C1 segment of cervical spinal cord (tissue), 14 donors: ENCODE measurements at places on chromosomes 6 and 20.
A peak's percentile ranks its signal among the peaks of the same experiment; 100 is the strongest.

- DNase-seq, result no peak
These were observed 1.1 kb downstream of the CTSA start for GRCh38 chr20:45892049-45892825.

- DNase-seq, result no peak
These were observed 102.8 kb downstream of the MOXD1 start for GRCh38 chr6:132298344-132298949.

DNA sequence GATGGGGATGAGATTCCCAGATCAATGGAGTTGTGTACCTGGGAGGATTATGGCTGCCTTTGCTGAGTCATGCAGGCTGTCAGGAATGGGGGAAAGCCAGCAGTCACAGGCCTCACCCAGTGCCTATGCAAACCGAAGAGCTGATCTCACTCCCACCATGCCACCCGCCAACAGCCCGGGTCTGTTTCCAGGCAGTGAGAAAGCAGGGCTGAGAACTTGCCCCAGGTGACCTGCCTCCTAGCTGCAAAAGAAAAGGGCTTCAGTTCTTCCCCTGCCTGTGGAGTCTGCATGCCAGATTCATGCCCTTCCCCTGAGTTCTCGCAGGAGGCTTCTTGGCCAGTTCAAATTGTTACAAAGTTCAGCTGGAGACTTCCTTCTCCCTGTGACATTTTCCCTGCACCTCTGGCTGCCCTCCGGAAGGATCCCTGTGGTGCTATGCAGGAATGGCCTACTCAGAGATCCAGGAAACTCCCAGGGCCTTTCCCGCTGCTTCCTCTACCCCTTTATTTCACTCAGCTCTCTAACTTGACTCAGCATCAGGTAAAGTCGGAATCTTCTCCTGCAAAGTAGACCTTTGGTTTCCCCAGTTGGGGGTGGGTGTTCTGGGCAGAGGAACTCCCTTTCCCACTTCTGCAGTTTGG, 71.5 kb upstream of the B3GAT2 start:
- DNase-seq, result peak; percentile 66

DNA sequence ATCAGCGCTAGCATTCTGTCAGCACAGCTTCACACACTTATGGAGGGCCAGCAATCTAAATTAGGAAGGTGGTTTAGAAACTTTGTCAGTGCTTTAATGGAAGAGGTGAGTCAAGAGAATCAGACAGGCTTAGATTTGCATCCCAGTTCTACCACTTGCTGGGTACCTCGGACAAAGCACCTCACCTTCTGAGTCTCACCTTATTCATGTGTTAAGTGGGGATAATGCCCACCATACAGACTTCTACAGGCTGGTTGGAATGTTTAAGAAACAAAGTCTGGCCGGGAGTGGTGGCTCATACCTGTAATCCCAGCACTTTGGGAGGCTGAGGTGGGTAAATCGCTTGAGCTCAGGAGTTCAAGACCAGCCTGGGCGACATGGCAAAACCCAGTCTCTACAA, 12.2 kb upstream of the STK35 start:
- DNase-seq, result no peak

DNA sequence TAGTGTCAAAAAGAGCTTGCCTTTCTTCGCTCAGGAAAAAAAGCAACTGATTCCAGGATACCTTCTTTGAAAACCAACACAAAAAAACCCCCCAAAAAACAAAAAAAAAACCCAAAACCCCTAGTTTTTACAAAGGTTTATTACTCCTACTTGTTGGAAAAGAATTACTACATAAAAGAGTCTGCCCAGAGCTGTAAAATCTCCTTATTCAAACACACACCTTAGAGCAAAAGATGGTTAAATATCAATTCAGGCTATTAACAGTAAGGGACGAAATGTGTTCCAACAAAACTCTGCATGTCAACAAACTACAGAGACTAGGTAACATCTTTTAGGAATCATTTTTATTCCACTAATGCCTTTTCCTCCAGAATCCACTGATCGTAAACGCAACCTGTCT, 42.7 kb downstream of the BCAS1 start:
- DNase-seq, result no peak

GRCh38 chr20:45305262-45305661, 1.4 kb upstream of the RBPJL start:
- no peak for DNase-seq

DNA sequence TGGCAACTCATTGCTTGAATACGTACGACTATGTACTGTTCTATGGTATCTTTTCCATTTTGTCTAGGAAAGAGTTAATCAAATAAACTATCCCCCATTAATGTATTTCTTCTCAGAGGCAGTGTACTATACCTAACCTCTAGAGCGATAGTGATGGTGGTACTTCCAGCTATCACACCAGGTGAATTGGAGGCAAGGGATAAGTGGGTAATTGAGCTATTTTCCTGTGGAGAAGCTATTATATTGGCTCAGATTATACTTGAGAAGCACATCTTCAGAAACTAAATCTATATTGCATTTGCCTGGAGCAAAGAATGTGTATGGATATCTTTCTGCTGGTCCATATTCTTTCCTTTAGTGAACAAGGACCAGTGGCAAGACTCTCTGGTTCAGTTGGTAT, 430.7 kb upstream of the KHDRBS2 start:
- DNase-seq, result no peak

DNA sequence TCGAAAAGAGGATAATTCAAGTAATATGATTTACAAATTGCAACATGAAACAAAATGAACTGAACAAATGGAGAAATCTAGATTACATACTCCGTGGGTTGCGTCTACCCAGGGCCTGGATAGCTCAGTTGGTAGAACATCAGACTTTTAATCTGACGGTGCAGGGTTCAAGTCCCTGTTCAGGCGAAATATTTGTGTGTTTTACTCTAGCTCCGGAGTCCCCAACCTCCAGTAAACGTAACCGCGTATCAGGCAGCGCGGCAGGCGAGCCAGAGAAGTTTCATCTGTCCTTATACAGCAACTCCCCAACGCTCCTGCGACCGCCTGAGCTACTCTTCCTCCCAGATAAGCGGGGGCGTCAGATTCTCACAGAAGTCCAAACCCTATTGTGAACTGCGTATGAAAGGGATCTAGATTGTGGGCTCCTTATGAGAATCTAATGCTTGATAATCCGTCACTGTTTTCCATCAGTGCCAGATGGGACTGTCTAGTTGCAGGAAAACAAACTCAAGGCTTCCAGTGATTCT, 176.1 kb downstream of the TRIM27 start:
- no peak for DNase-seq

- DNase-seq, result no peak
These were observed 637 bp downstream of the UBR2 start for GRCh38 chr6:42564506-42564825.

DNA sequence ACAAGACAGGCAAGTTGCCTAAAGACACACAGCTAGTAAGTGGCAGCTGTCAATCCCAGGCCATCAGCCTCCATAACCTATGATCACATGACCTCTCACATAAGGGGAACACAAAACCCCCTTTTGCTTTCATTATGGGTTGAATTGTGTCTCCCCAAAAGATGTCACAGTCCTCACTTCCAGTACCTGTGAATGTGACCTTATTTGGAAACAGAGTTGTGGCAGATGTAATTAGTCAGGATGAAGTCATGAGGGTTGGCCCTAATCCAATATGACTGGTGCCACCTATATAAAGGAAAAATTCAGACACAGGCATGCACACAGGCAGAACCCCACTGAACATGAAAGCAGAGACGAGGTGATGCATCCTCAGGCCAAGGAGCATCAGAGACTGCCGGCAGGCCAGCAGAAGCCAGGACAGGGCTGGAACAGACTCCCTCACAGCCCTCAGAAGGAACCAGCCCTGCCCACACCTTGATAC, 33.6 kb downstream of the GFOD1 start:
- DNase-seq, result no peak

GRCh38 chr6:38354037-38354381, 285.7 kb downstream of the BTBD9 start:
- DNase-seq, result no peak

DNA sequence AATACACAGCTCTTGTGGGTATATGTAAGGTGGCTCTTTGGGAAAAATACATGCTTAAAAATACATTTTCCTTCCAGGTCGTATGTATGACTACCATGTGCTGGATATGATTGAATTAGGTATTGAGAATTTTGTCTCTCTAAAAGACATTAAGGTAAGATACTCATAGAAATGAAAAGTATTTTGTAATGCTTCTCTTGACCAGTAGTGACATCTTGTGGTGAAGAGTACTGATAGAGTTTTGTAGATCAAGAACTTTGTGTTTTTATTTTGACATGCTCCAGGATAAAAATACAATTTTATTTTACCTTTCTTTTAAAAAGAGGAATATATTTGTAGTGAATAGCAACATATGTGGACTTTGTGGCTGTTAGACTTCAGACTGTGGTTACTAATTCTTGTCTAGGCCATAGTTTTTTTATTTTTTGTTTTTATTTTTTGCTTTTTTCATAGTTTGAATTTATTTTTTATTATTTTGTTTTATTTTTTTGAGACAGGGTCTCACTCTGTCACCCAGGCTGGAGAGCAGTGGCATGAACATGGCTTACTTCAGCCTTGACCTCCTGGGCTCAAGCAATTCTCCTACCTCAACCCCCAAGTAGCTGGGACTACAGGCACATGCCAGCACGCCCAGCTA, 17.9 kb downstream of the RPF2 start:
- no peak for DNase-seq

- peak; percentile 52 for DNase-seq
These were observed 892 bp upstream of the DXO start for GRCh38 chr6:31972709-31973350.

- DNase-seq, result no peak
These were observed 23.8 kb downstream of the FOXC1 start for GRCh38 chr6:1633366-1634021.

DNA sequence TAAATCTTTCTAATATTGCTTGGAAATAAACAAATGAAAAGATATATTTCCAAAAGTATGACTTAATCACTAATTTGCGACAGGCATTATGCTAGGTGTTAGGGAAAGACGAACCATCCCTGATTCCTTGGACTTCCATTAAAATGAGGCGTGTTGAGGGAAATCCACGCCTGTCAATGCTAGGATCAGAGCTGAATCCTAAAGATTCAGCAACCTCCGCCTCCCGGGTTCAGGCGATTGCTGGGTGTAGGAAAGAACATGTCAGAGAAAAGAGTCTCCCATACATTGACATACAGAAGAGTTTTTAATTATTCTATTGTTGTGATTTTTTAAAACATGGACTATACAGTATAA, 16.8 kb upstream of the PRSS16 start:
- no peak for DNase-seq

DNA sequence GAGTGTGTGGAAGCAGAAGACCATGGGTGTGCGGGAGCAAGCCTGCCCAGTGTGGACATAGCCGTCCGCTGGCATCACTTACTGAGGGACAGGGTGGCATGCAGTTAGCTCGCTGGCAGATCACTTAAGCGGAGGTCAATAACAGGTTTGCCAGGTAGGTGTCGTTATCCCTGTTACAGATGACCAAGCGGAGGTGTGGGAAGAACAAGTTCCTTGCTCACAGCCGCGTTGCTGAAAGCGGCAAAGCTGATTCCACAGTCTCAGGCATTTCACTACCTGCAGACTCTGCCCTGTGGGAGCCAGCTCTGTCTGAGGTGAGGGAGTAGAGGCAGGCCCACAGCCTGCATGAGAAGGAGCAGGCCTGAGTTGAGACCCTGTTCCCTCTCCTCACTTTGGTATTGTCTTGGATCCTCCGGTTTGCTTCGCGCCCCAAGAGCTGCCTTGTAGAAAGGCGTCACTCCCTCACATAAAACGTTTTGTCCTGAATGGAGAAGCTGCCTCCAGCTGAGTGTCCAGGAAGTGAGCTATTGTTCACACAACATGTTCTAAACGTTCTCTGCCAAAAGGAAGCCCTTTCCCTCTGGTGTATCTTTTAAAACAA, 96.9 kb downstream of the TCP11 start:
- DNase-seq, result no peak

DNA sequence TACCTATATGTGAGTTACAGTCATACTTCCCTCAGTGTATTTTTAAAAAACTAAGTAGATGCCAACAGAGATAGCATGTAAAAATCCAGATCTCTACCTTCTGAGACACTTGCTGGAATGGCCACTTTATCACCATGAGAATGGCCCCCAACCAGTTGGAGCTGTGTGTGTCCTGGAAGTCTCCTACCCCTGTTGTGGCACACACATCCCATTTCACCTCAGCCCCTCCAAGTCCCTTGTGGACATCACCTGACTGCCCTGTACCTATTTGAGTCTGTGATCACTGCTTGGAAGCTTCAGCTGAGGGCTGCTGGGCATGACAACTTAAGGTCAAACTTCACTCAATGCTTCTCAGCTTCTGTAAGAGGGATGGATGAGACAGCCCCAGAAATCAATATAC, 24.1 kb downstream of the MOCS1 start:
- no peak for DNase-seq

DNA sequence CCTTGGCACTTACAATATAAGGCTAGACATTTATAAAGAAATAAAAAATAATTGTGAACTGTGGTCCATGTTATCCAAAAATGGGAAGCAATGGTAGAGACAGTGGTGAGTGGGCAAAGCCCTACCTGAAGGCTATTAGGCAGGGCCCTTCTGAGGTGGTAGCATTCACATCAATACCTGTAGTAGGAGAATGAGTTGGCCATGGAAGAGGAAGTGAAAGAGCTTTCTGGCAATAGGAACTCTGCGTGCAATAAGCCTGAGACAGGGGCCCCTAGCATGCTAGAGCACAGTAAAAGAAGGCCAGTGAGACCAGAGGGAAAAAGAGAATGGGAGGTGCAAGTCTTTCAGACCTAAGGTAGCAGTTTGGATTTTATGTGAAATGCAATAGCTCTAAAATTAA, 754.5 kb downstream of the PTPRT start:
- no peak for DNase-seq

- no peak for DNase-seq
These were observed 290.1 kb downstream of the BMP2 start for GRCh38 chr20:7057611-7058010.

DNA sequence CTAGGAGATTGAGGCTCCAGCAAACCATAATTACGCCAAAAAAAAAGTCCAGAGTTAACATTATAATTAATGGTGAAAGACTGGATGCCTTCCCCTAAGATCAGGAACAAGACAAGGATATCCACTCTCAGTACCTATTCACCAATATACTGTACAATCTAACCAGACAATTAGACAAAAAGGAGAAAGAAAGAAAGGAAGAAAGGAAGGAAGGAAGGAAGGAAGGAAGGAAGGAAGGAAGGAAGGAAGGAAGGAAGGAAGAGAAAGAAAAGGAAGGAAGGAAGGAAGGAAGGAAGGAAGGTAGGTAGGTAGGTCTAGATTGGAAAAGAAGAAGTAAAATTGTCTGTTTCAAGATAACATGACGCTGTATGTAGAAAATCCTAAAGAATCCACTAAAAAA, 50.7 kb downstream of the TASP1 start:
- no peak for DNase-seq

- no peak for DNase-seq
These were observed 31.0 kb downstream of the TRERF1 start for GRCh38 chr6:42420741-42421140.

DNA sequence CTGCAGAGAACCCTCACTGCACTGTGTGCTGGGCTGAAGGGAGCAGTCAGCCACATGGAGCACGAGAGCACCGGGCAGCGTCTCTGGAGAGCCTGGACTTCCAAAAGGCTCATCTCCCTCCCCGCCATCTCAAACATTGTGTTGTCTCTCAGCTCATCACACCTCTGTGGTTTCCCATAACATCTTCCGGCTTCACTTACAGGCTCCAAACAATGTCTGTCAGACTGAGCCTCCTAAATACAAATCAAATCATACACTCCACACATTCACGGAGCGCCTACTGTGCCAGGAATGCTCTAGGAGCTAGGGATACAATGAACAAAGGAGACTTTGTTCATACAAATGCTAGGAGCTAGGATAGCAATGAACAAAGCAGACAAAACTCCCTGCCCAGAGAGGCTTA, 398.0 kb downstream of the RNGTT start:
- DNase-seq, result no peak
